ENCODE measurements at places on chromosomes 4 and X. TPM values are rescaled to one million over a fixed set of nuclear protein-coding genes. Genes with fewer than 3 reads are reported as not detected.

The MMRN1 gene
- 28.9 TPM for total RNA-seq

DNA sequence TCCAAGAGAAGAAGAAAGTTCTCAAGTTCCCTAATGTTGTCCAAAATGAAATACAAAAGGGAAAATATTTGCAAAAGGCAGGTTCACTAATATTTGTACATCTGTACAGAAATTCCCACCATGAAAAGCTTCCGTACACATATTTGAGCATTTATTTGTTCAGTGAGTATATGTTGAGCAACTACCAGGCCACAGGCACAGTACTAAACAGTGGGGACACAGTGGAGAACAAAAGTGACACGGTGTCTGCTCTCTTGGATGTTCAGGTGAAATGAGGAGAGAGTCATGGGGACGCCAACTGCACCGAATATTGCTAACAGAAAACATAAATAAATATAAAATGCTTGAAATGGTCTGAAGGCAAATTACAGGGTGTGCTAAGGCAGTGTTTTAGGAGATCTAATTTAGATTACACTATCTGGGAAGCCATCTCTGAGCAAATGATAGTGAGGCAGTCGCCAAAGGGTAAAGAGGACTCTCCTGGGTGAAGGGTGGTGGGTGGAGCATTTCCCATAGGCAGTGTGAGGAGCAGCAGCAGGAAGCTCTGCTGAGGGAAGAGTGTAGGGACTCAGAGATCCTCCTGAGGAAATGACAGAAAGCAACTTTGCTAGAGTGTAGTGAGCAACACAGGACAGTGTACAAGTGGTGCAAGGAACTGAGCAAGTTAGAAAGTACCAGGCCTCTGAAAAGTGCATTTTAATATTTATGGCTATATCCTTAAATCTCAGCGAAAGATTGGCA is 375.2 kb downstream of the GALNTL6 start:
- no peaks in the 10 kb centered on the region for H3K36me3 ChIP-seq
- H3K27me3 ChIP-seq, result no peaks in the 10 kb centered on the region
- H3K4me1 ChIP-seq, result no peaks in the 10 kb centered on the region

The PPP4R3C gene
- total RNA-seq, result not detected

GRCh38 chrX:46579250-46579649 is 5.7 kb downstream of the CHST7 start:
- no peak overlapping the region for H3K4me3 ChIP-seq
- H3K4me1 ChIP-seq, result no peaks in the 10 kb centered on the region
- H3K27ac ChIP-seq, result no peak overlapping the region
- H3K27me3 ChIP-seq, result no peaks in the 10 kb centered on the region
- DNase-seq, result no peak

GRCh38 chr4:78863991-78864390 is 75.2 kb downstream of the PAQR3 start:
- DNase-seq, result no peak
- H3K4me1 ChIP-seq, result no peaks in the 10 kb centered on the region
- H3K36me3 ChIP-seq, result no peaks in the 10 kb centered on the region
- no peak overlapping the region for H3K27ac ChIP-seq
- H3K27me3 ChIP-seq, result no peaks in the 10 kb centered on the region
- no peak overlapping the region for H3K4me3 ChIP-seq

- no peak for DNase-seq
- peaks cover 62% of the 10 kb centered on the region for H3K36me3 ChIP-seq
- no peaks in the 10 kb centered on the region for H3K27me3 ChIP-seq
- no peak overlapping the region for H3K27ac ChIP-seq
- no peaks in the 10 kb centered on the region for H3K4me1 ChIP-seq
Measured at GRCh38 chr4:128868758-128869157, 59.3 kb downstream of the JADE1 start.

The CLTRN gene
- 30.7 TPM for total RNA-seq

DNA sequence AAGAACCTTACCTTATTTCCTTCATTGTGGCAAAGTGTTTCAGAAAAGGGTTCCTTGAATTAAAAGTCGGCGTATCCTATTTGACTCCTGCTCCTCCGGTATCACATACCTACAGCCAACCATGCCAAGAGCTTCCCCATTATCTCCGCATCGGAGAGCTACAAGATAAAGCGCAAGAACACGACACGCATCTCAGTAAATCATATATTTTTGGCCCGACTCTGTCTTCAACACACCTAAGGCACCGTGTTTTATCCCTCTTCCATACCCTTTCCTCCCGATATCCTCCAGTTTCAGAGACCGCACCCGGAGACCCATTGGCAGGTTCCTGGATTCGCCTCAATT is 497 bp upstream of the THAP9 start:
- H3K36me3 ChIP-seq, result no peaks in the 10 kb centered on the region
- no peak for DNase-seq
- peak overlapping the region; percentile 99 for H3K27ac ChIP-seq
- H3K27me3 ChIP-seq, result no peaks in the 10 kb centered on the region
- no peaks in the 10 kb centered on the region for H3K4me1 ChIP-seq

DNA sequence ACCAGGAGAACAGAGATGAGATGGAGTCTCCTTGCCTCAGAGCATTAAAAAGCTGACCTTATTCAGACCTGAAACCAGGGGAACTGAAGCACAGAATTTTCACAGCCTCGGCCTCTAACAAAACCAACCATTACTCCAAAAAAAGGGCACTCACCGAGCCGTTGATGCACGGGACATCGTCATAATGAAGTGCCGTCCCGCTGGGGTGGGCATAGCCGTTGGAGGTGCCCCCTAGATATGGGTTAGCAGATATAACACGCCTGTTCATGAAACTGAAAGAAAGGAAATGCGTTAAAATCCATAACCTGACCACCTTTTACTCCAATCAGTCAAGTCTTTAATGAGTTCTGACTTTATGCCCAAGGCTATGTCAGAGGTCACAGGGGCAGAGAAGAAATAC is 153.6 kb downstream of the AFAP1 start:
- no peak overlapping the region for H3K4me3 ChIP-seq
- H3K4me1 ChIP-seq, result peaks cover 6% of the 10 kb centered on the region
- DNase-seq, result no peak
- H3K27me3 ChIP-seq, result no peaks in the 10 kb centered on the region
- no peak overlapping the region for H3K27ac ChIP-seq

The SH3D19 gene
- 36.8 TPM for total RNA-seq

DNA sequence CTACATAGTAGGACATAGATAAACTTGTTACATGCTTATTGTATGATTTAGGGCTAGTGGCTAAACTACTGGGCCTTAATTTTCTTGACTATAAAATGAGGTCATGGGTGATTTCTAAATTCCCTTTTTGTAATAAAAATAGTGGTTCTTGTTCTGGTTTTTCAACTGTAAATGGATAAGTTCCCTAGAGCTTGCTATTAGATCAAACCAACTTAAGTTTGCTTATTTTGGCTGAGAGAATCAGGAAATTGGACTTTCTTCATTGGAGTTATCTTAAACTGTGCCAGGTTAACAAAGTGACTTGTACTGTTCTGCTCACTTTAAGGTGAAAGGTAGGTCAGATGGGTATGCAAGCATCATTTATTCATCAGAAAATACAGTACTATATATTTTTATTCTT is 78.3 kb downstream of the PDLIM5 start:
- no peak overlapping the region for H3K27ac ChIP-seq
- no peak overlapping the region for H3K4me3 ChIP-seq
- H3K36me3 ChIP-seq, result no peaks in the 10 kb centered on the region
- no peaks in the 10 kb centered on the region for H3K27me3 ChIP-seq

The NELFA gene
- total RNA-seq, result 39.1 TPM

- no peaks in the 10 kb centered on the region for H3K36me3 ChIP-seq
- no peak overlapping the region for H3K4me3 ChIP-seq
- no peaks in the 10 kb centered on the region for H3K4me1 ChIP-seq
- no peak overlapping the region for H3K27ac ChIP-seq
Measured at GRCh38 chr4:89379511-89380044, 72.0 kb upstream of the GPRIN3 start.

DNA sequence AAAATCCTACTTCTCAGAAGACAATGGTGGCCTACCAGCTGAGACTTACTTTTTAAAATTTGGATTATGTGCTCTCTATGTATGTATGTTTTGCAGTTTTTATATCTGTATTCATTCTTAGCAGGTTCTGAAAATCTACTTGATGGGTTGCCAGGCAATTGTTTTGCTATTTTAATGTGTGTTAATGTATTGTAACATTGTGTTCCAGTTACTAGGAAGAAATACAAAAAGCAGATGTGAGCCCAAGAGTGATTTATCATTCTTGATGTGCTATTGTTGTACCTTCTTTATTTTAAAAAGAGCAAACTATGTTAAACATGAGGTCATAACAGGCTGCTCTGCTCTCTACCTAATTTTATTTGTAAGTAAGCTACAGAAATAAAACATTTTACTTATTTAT is 81.9 kb downstream of the REPS2 start:
- peaks cover 10% of the 10 kb centered on the region for H3K27me3 ChIP-seq
- no peaks in the 10 kb centered on the region for H3K4me1 ChIP-seq
- H3K36me3 ChIP-seq, result no peaks in the 10 kb centered on the region
- no peak overlapping the region for H3K27ac ChIP-seq

- no peak overlapping the region for H3K4me3 ChIP-seq
- no peaks in the 10 kb centered on the region for H3K36me3 ChIP-seq
- no peak for DNase-seq
- H3K27me3 ChIP-seq, result no peaks in the 10 kb centered on the region
- H3K27ac ChIP-seq, result no peak overlapping the region
Measured at GRCh38 chr4:131309628-131310027, 1839.5 kb upstream of the PCDH10 start.

The NSDHL gene
- total RNA-seq, result 14.3 TPM

The PPEF1 gene
- 0.63 TPM for total RNA-seq

The CHRDL1 gene
- total RNA-seq, result 8.7 TPM

GRCh38 chrX:125710403-125711062 is 390.9 kb downstream of the TEX13C start:
- H3K4me3 ChIP-seq, result no peak overlapping the region
- DNase-seq, result no peak
- no peak overlapping the region for H3K27ac ChIP-seq
- no peaks in the 10 kb centered on the region for H3K36me3 ChIP-seq

GRCh38 chr4:105050896-105051295 is 95.8 kb upstream of the TET2 start:
- H3K27me3 ChIP-seq, result no peaks in the 10 kb centered on the region
- H3K36me3 ChIP-seq, result no peaks in the 10 kb centered on the region

DNA sequence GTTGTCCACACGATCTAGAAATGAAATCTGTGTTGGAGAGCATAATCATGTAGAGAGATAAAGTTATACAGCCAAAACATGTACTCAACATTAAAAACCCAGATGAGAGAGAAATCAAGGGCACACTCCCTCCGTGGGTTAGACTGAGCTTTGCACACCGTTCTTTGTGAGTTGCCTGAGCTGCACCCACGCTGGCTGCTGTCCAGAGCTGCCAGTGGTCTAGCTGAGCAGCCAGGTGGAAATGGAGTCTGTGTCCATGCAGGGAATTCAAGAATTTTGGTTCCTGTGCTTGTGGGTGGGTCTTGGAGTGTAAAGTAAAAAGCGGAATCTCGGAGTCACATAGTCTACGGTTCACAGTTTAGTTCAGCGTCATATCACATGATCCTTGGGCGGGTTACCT is 84.6 kb downstream of the GPR143 start:
- no peaks in the 10 kb centered on the region for H3K36me3 ChIP-seq
- no peaks in the 10 kb centered on the region for H3K27me3 ChIP-seq
- H3K4me3 ChIP-seq, result no peak overlapping the region
- H3K27ac ChIP-seq, result no peak overlapping the region

DNA sequence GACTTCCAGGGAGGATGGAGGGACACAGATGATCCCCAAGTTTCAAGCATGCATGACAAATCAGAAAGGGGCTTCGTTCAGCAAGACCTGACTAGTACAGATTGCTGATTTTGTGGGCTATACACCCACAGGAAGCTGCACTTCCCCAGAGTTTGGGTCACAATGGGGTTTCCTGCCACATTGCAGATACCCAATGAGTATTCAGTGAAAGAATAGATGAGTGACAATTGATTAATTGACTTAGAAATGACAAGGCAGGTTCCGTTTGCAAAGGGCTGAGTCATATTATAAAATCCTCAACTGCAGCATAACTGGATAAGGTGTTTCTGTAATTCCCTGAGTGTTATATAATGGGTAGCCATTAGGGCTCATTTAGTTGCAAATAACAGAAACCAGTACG is 146.6 kb upstream of the TBL1X start:
- no peak overlapping the region for H3K4me3 ChIP-seq
- no peak overlapping the region for H3K27ac ChIP-seq
- DNase-seq, result no peak
- H3K27me3 ChIP-seq, result no peaks in the 10 kb centered on the region

DNA sequence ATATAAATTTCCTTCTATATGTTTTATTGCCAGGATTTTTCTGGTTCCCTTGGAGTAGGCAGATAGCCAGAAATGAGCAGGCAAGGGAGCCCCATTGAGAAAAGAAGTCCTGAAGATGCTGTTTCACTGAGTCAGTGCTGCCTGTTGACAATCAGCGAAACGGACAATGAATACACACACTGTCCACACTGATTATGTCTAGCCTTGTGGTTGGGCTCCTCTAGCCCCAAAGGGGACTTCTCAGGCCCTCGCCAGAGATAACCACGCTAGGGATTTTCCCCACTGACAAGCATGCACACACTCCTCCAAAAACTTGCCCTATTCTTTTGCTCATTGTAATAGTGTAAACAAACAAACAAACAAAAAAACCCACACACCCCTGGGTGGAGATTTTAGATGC is 369.3 kb downstream of the DMD start:
- no peaks in the 10 kb centered on the region for H3K4me1 ChIP-seq
- H3K4me3 ChIP-seq, result no peak overlapping the region
- no peak overlapping the region for H3K27ac ChIP-seq
- DNase-seq, result no peak
- no peaks in the 10 kb centered on the region for H3K36me3 ChIP-seq

The NMU gene
- 0.79 TPM for total RNA-seq

DNA sequence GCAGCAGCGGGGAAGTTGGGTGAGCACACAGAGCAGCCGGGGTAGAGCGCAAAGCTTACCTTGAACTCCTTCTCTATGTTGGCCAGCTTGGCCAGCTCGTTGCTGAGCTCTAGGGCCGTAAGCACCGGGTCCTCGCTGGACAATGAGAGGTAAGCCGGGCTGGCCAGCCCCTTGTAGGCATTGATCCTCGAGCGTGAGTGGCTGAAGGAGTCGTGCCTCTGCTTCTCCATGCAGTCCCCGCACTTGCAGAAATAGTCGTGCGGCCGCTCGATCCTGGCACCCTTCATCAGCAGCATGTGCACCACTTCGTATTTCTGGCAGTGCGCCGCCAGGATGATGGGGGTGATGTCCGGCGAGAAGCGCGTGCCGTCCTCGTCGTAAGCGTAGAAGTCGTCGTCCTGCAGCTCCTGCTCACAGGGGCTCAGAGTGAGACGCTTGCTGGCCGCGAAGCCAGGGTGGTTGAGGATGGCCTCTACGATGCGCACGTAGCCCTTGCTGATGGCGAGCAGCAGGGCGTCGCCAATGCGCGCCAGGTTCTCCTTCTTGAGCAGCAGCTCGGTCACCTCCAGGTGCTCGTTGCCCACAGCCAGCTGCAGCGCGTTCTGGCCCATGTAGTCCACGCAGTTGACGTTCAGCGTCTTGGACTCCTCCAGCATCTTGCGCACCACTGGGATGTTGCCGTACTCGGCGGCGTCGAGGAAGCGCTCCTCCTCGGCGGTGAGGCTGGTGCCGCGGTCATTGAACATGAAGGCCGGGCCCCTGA is 19.5 kb downstream of the TRPC3 start:
- no peaks in the 10 kb centered on the region for H3K36me3 ChIP-seq
- H3K4me3 ChIP-seq, result no peak overlapping the region
- H3K4me1 ChIP-seq, result no peaks in the 10 kb centered on the region

The HHIP gene
- 0.85 TPM for total RNA-seq

The CYLC1 gene
- total RNA-seq, result not detected
